Caki2 (cell line): ENCODE measurements at places on chromosomes 3 and 15. TPM values are rescaled to one million over a fixed set of nuclear protein-coding genes. Genes with fewer than 3 reads are reported as not detected.
A peak's percentile ranks its signal among the peaks of the same experiment; 100 is the strongest.

GRCh38 chr3:196867155-196867506, 589 bp upstream of the SENP5 start:
- DNase-seq = no peak

- no peak for DNase-seq
These were observed 26.5 kb downstream of the TRIM71 start for GRCh38 chr3:32844322-32844654.

DNA sequence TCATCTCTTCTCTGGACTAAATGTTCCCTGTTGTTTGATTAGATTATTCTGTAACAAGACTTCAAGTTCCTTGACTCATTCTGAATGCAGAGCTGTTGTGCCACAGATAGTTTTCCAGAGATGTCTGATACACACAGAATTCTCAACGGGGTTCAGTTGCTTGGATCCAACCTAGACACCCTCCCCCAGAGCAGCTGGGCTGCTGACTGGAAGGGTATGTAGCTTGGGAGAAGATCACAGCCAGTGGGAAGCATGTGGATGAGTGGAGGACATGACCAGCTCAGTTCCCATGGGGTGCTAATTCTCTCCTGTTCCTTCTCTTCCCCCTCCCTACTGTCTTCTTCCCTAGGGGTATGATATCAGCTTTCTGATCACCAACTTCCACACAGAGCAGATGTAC, 6.6 kb upstream of the TTLL3 start:
- DNase-seq = no peak

GRCh38 chr3:25781145-25781757, 2.0 kb downstream of the NGLY1 start:
- DNase-seq = no peak

GRCh38 chr15:98812716-98813446, 164.5 kb downstream of the IGF1R start:
- no peak for DNase-seq

GRCh38 chr3:90056281-90057032, 949.0 kb downstream of the EPHA3 start:
- no peak for DNase-seq

DNA sequence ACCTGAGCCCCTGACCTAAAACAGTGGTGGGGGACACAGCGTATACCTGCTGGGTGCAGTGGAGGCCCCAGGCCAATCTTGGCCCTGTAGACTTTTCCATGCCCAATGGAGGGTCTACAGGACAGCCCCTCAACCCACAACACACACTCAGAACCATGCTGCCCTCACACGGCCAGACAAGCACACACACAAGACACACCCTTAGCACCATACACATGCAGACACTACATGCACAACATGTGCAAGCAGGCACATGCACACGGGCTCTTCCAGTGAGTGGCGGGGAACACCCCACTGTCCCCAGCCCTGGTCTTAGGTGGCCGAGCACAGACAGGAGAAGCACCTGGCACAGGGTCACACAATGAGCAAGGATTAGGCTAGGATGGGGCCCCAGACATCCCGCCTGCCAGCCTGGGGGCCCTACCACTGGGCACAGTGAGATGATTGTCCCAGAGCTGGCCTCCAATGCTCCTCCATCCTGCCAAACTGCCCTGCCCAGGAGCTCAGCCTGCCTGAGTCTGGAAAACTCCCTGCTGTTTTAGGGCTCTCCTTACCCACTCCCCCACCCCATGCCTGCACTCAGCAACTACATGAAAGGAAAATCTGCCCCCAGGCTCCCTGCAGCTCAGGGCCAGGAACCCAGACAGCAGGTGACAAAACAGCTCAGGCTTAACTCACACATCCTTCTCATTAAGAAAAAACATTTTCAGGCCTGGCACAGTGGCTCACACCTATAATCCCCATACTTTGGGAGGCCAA, 15.8 kb downstream of the IQSEC1 start:
- DNase-seq = no peak

DNA sequence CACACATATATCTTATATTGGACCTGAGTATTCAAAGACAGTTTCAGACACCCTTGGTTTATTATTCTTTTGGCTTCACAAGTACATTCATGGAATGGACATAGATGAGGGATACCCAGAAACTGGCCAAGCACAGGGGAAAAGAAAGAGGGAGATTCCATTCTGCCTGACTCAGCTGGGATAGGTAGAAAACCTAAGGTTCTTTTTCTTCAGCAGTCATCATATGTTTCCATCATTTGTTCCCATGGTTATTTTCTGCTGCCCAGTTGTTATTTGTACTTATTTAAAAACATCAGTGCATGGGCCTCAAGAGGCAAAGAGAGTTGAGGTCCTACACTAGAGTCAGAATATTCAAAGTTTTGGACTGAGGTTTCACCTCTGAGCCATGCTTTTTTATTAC, 91.8 kb downstream of the FILIP1L start:
- DNase-seq = no peak

Gene ZNF660
- not detected in 2 replicates for total RNA-seq

Gene TGM4
- 1.1 TPM in 1 of 2 replicates, not detected in the other for total RNA-seq

DNA sequence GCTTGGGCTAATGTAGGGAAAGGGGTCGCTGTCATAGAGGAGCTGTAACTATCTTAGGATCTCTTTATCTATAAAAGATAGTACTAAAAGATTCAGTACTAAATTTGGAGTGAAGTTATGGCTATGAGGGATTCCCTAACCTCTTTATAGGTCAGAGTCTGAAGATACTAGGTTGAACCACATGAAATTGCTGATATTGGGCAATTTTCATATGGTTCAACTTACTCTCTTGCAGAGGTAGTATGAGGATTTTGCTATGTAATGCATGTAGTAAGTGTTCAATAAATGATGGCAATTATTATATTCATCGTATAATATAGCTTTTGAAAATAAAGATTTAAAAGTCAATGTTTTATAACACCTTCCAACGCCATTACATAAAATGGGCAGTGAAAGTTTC, 1.9 kb upstream of the TFDP2 start:
- DNase-seq = no peak

Gene TMA7
- total RNA-seq = 418 and 765 TPM in 2 replicates

DNA sequence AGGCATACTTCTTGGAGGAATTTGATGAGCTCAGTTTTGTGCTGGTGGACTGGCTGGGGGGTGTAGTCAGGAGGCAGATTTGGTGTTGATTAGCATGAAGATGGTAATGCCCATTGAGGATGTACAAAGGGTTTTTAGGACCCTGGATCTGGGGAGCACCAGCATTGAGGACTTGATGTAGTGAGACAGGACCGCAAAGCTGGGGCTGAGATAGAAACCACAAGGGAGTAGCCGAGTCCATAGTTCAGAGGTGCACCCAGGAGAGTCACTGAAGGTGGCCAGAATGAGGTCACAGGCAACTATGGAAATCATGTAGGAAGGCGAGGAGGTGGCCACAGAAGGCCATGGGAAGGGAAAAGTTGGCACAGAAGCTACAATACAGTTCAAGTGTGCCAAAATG, 2.7 kb upstream of the CDC25A start:
- DNase-seq = no peak

GRCh38 chr3:153354641-153355040, 192.6 kb downstream of the RAP2B start:
- DNase-seq = no peak

- no peak for DNase-seq
These were observed 164.4 kb downstream of the WDR76 start for GRCh38 chr15:43991206-43991605.

- DNase-seq = no peak
These were observed 331.5 kb upstream of the TPRG1 start for GRCh38 chr3:188840290-188840689.

DNA sequence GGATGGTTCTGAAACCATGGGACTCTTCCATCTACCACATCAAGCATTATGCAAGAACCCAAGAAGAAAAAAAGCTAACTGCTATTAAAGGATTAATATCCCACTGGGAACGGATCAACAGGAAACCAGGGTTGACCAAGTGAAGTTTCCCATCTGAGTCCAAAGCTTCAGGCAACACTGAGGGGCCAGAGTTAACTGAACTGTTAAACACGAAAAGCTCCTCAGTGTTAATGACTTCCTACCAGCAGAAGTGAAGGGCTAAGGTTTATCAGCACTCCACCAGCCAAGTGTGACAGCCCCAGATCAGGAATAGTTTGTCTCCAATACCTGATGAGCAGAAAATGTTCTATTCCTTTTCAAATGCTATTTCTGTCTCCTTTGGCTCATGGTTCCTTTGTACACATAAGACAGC, 36.7 kb downstream of the PTPN9 start:
- DNase-seq = peak; percentile 70

DNA sequence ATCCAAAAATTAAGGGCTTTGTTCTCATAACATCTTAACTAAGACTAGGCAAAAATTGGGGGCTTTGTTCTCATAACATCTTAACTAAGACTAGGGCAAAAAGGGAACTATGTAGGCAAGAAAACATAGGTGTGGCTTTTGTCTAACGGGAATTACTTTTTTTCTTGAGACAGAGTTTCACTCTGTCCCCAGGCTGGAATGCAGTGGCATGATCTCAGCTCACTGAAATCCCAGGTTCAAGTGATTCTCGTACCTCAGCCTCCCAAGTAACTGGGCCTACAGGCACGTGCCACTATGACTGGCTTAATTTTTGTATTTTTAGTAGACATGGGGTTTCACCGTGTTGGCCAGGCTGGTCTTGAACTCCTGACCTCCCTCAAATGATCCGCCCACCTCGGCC, 49.8 kb upstream of the CSPG5 start:
- DNase-seq = no peak

DNA sequence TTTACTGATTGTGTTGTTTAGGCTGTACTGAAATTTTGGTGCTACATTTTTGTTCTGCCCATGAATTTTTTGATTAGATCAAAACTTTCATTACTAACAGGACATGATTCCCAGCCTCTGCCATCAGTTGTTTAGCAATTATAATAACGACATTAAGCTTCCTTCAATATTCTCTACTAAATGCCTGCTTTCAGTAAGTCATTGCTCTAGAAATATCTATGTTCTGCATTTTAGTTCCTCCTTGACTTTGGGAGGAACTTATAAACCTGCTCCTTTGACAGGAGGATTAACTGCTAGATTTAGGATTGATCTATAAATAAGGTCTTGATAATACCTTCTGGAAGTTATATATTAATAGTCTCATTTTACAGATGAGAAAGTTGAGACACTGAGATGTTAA, 269.1 kb downstream of the RAP2B start:
- DNase-seq = no peak

Gene IGSF11
- 0.71 and 0.87 TPM in 2 replicates for total RNA-seq

DNA sequence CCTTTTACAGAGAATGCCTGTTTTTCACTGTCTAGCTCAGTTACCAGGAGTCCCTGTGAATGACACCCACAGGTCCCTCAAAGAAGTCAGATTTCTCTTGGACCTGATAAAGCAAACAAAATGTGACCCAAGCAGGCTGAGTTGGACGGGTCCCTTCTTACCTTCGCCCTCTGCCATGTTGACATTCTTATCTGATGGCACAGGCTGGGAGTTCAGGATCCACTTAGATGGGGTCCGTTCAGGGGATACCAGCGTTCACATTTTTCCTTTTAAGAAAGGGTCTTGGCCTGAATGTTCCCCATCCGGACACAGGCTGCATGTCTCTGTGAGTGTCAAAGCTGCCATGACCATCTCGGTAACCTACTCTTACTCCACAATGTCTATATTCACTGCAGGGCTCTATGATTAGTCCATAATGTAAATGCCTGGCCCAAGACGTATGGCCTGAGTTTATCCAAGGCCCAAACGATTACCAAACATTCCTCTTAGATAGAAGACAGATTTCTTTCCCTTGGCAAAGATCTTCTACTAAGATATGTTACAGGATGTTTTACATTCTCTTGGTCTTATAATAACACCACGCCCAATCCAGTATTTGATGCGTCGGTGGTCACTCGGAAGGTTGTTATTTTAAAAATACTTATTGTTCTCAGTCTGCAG, 179.1 kb downstream of the THSD4 start:
- DNase-seq = no peak

DNA sequence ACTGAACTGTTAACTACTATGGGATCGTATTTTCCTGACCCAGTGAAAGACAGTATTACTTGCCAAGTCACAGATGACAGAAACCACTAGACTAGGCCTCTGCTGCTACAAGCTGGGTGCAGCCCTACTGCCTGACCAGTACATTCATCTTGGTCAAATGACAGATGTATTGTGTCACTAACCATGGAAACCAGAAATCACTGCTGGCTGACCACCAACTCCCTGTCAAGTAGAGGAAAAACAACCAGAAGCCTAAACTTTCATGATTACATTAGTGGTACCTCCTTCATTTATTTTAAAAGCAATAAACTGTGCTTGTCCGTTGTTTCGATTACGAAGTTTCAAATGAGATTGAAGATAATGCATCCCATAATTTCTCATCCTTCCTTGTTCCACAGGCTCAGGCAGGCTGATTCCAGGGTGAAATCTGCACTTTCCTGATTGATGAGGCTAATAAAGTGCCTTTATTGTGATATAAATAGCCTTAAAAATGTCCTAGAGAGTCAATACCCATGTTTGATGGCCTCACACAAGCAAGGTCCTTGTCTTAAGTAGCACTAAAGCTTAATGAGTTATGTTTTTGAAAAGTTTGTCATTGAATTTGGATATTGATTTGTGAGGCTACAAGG, 309.7 kb downstream of the LSAMP start:
- DNase-seq = peak; percentile 41

- DNase-seq = no peak
These were observed 294.5 kb upstream of the LMCD1 start for GRCh38 chr3:8206971-8207617.

Gene CELSR3
- 2.1 and 3.6 TPM in 2 replicates for total RNA-seq

DNA sequence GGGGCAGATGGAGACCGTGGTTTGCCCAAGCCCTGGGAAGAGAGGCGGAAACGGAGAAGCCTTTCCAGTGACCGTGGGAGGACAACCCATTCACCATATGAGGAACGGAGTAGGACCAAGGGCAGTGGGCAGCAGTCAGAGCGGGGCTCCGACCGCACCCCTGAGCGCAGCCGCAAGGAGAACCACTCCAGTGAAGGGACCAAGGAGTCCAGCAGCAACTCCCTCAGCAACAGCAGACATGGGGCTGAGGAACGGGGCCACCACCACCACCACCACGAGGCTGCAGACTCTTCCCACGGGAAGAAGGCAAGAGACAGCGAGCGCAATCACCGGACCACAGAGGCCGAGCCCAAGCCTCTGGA, 2.0 kb downstream of the RBM15B start:
- no peak for DNase-seq

- no peak for DNase-seq
These were observed 32.1 kb downstream of the MESD start for GRCh38 chr15:80957556-80957955.

DNA sequence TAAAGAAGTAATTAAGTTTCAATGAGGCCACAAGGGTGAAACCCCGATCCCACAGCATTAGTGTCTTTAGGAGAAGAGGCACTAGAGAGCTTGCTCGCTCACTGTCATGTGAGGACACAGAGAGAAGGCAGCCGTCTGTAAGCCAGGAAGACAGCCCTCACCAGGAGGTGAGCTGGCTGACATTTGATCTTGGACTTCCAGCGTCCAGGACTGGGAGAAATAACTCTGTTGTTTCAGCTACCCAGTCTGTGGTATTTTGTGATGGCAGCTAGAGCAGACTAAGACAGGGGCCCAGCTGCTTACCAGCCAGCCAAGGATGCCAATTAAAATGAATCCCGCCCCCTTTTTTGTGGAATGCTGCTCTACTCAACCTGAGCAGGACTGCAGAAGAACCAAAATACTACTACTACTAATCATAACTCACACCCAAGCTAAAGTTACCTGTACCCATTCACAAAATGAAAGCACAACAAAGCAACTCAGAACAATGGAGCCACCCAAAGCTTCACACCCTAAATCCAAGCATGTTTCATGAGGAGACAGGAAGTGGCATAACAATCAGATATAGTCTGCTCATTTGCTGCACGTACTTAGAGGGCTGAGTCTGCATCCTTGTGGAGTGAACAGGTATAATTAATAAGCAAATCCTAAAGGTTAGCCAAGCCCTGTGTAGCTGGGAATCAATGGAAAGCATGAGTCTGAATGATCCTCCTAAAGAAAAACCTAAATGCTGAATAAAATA, 35.6 kb upstream of the RHCG start:
- no peak for DNase-seq
